ENCODE measurements at places on chromosomes 11 and 22.

GRCh38 chr11:121374286-121374985, 77.7 kb upstream of the SORL1 start:
- no peak for DNase-seq

- no peak for DNase-seq
Observed at GRCh38 chr22:17817079-17817478, 42.8 kb upstream of the BID start.

GRCh38 chr22:22865311-22866072, 22.1 kb upstream of the IGLL5 start:
- DNase-seq: no peak

DNA sequence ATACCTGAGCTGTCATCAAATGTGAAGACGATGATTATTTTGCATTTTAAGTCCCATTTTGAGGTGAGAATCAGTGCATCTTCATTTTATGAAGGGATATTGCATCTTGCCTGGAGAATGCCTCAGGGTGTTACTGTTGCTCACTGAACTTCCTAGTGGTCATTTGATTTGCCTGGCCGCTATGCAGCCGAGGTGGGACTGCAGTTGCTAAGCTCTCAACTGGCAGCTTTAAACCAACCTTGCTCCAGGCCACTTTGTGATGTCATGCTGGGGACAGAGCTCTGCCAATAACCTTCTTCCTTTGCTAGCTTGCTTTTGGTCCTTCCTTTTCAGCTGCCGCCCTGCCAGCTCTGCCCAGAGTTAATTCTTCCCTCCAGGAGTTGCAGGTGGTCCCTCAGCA, 409.4 kb upstream of the B3GAT1 start:
- DNase-seq: no peak

DNA sequence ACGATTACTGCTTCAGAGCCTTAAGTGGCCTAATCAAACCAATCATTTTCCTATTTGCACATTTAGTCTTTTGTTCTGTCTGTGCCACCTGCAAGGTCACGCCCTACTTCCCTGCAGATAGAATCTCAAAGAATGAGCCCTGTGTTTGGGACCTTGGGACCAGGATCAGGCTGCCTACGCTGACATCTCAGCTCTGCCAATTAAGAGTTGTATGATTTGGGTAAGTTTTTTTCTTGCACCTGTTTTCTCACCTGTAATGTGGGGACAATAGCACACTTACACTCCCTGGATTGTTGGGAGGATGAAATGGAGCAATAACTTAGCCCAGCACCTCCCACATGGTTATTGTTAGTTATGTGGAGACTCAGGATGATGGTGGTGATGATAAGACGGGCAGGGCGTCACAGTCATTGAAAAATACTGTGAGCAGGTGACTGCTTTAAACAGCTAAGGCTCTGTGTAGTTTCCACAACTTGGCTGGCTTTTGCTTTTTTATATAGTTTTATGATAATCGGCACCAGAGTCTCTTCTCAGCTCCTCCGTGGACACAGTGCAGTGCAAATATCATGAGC, 155.0 kb downstream of the ADAMTS15 start:
- DNase-seq: no peak

GRCh38 chr11:105204636-105205035, 65.1 kb upstream of the CARD18 start:
- no peak for DNase-seq

- DNase-seq: peak; percentile 45
Observed at GRCh38 chr11:32052215-32052614, 38.7 kb upstream of the RCN1 start.

- DNase-seq: no peak
Observed at GRCh38 chr11:116502641-116503061, 270.1 kb downstream of the BUD13 start.

GRCh38 chr11:94857337-94857736, 89.2 kb downstream of the AMOTL1 start:
- no peak for DNase-seq

DNA sequence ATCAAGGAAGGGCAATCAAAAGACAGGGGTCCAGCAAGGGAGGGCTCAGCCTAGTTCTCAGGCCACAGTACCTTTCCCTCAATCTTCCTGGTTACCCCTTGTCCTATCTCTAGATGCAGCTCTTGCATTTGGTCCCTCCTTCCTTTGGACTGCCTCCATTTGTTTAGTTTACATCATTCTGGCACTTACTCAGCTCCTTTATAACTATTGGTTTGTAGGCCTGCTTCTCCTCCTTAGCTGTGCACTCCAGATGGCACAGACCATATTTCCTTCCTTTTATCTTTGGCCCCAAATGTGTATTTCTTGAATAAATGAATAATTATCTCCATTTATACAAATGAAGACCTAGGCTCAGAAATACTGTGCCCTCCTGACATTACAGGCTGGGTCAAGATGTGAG, 92.3 kb upstream of the AMOTL1 start:
- no peak for DNase-seq

GRCh38 chr22:32591620-32592019, 117.0 kb downstream of the FBXO7 start:
- DNase-seq: no peak

Data from left hindlimb (tissue), 1 donor.